Activated T-helper 9 cell treated with anti-CD3 and anti-CD28 coated beads, Interleukin-2, amount 50 U/mL, for 16 hours (primary cell): ENCODE measurements at places on chromosomes 5 and 9.

GRCh38 chr5:112886975-112887374 is 25.9 kb downstream of the SRP19 start:
- no peak for DNase-seq

DNA sequence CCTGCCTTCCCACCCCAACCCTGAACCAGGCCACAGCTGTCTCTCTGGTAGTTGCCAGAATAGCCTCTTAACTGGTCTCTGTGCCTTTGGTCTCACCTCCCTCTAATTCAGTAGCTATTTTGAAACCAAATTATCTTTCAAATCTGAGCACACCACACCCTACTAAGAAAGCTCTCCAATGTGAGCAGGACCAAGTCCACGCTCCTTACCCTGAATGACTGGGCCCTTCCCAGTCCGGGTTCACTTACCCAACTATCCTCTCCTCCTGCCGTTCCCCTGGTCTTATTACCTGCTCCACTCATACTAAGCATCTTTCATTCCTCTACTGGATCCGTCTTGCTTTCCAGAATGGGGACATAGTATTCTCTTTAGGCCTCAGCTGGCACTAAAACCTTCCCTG is 16.8 kb downstream of the ANKH start:
- DNase-seq: no peak

- no peak for DNase-seq
Measured at GRCh38 chr5:84474126-84474525, 89.4 kb upstream of the EDIL3 start.

GRCh38 chr5:157603333-157604190 is 28.0 kb upstream of the ADAM19 start:
- DNase-seq: peak; percentile 56

DNA sequence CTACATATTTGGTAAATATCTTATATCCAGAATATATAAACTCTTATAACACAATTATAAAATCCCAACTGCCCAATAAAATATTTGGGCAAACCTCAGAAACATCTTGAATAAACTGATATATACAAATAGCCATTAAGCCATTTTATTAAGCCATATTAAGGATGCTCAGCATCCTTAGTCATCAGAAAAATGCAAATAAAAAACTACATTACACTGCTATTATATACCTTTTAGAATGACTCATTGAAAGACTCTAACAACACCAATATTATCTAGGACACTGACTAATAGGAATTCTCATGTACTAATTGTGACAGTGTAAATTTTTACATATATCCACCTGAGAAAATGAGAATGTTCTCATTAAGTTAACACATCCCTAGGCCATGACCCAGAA is 77.8 kb downstream of the CDH10 start:
- DNase-seq: no peak

- no peak for DNase-seq
Measured at GRCh38 chr9:127380479-127380878, 16.5 kb upstream of the SLC2A8 start.

- no peak for DNase-seq
Measured at GRCh38 chr5:44372028-44372427, 17.2 kb downstream of the FGF10 start.

- no peak for DNase-seq
Measured at GRCh38 chr5:126492939-126493338, 69.7 kb downstream of the GRAMD2B start.

- no peak for DNase-seq
Measured at GRCh38 chr9:70510157-70510770, 95.8 kb upstream of the KLF9 start.

DNA sequence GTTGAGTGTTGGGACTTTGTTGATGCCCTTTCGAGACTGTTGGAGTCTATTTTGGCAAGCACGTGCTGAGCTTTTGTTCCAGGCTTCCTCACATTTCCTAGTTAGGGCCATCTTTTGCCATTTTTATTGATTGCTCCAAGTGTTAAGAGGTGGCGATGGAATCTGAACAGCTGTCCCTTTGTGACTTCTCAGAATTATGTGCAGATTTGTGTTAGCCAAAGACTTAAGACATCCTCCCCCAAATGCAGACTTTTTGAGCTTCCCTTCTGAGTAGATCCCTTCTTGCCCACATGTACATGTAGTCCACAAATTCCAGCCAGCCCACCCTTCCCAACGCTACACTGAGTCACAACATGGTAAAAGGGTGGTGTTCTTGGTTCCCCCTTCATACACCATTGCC is 59.2 kb downstream of the SPIN1 start:
- DNase-seq: no peak

DNA sequence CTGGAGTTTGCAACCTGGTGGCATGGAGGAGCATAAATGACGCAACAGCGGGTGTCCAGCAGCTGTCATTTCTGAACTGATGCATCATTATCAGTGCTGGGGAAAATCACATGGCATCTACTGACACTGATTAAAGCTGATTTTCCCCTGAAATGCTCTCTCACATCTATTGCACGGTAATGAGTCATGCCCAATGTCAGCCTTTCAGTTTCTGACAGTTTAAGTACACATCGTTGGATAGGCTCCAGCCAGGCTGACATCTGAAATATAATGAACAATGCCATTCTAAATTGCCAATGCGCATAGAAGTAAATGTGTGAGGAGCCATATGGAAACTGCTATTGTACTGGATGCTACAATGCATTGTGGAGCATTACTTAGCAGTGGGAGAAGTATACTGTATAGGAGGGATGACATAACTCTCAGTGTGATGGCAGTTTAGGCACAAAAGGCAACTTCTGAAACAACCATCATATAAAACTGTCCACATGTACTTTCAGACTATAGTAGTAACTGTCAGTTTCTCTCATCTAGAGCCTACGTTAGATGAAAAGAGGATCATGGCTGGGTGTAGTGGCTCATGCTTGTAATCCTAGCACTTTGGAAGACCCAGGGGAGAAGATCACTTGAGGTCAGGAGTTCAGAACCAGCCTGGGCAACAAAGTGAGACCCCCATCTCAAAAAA is 389.3 kb upstream of the DMAC1 start:
- no peak for DNase-seq

- DNase-seq: no peak
Measured at GRCh38 chr5:149314571-149315111, 30.7 kb upstream of the GRPEL2 start.

DNA sequence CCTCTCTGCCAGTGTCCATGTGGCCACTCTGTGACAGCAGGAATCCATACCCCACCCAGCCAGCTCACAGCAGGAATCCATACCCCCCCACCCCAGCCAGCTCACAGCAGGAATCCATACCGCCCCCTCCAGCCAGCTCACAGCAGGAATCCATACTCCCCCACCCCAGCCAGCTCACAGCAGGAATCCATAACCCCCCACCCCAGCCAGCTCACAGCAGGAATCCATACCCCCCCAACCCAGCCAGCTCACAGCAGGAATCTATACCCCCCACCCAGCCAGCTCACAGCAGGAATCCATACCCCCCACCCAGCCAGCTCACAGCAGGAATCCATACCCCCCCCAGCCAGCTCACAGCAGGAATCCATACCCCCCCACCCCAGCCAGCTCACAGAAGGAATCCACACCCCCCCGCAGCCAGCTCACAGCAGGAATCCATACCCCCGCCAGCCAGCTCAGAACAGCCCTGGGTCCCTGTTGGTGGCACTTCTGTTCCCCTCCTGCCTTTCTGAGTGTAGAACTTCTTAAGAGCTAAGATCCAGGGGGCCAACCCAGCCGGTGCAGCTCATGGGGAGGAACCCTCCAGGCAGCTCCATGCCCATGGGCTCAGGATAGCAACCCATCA is 8.4 kb upstream of the RXRA start:
- DNase-seq: no peak

GRCh38 chr5:9071074-9071473 is 474.8 kb downstream of the SEMA5A start:
- DNase-seq: no peak

DNA sequence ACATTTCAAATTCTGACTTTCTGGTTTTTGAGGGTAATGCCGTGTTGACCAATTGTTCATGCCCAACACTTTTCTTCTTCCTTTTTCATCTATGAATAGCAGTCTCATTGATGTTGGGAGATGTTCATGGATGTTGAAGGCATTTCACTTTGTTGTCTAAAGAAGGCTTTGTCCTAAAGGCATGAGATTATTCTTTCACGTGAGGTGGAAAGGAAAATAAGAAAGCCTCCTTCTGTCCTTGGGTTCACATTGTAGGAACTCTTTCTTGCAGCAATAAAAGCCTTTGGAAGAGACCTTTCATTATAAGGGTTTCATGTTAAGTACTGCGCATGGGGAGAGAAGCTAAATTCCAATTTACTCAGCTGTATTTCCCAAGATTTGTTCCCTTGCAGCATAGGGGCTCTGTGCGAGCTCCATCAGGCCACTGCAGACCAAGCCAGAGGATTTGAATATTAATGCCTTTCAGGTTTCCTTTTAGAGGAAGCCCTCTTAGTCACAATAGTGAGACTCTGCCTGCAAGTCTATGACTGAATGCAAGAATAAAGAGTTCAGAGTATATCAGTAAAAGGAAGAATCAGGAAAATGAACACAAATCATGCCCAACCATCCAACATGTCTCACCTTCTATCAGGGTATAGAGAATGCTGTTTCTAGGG is 274.6 kb downstream of the TMEM38B start:
- no peak for DNase-seq

DNA sequence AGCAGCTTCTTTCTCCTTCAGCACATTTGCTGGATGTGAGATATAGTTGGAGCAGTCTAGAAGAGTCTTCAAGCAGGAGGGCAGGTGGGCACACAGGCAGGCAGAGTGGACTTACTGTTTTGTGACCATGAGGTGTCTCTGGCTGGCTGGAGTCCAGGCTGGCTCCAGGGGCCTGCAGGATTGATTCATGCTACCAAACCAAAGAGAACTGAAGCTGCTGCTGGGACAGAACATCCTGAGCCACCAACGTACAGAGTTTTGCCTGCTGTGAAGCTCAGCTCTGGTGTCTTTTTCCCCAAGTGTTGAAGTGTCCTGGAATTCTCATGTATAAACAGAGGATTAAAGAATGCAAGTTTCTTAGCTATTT is 45.7 kb downstream of the CYSTM1 start:
- DNase-seq: no peak

GRCh38 chr5:67880511-67880805 is 335.1 kb upstream of the PIK3R1 start:
- no peak for DNase-seq

DNA sequence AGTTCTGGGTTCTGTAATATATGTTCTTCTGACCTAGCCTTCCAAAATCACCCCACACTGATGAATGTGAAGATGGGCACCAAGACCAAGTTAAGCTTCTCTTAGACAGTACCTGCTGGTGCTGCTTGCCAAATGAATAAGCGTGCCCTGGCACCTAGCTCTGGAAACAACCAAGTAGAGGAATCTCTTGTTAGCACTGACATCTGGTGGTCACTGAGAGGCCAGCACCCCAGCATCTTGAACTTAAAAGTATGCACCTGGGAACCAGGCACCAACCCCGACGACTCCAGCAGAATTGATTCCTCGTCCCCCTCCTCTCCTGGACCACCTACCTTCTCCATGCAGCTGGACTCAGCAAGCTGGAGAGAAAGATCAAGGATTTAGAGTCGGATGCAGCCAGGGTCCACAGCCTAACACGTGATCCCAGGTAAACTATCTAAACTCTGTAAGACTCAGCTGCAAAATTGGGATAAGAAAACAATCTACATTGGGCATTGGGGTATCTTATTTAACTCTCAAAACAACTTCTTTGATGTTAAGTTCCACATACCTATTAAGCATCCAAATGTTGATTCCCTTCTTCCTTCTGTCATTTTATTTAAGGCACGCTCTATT is 89.8 kb downstream of the SLC1A3 start:
- DNase-seq: no peak

- no peak for DNase-seq
Measured at GRCh38 chr5:10982626-10983025, 221.6 kb upstream of the DAP start.

- DNase-seq: no peak
Measured at GRCh38 chr9:135485832-135486231, 6.2 kb downstream of the PPP1R26 start.

- DNase-seq: no peak
Measured at GRCh38 chr5:56279291-56279690, 46.2 kb upstream of the ANKRD55 start.

GRCh38 chr5:77791356-77791755 is 15.2 kb upstream of the TBCA start:
- DNase-seq: no peak

GRCh38 chr9:112203536-112203935 is 28.4 kb upstream of the SUSD1 start:
- DNase-seq: no peak

DNA sequence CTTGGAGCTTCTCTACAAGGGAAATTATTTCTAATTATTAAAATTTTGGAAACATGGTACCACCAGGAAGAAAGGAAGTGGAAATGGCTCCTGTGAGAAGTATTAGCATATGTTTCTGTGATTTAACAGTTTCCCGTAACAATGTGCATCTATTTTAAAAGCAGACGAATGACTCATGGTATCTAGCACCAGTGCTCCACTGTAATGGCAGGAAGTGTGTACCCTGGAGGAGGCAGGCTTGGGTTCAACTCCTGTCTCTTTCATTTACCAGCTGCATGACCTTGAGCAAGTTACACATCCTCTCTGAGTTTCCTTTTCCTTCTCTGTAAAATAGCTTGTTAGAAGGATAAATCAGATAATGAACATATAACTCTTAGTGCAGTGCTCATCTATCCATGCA is 41.0 kb upstream of the ANGPTL2 start:
- DNase-seq: no peak
